ENCODE measurements at places on chromosomes 7 and 10. TPM values are rescaled to one million over a fixed set of nuclear protein-coding genes. Genes with fewer than 3 reads are reported as not detected.

DNA sequence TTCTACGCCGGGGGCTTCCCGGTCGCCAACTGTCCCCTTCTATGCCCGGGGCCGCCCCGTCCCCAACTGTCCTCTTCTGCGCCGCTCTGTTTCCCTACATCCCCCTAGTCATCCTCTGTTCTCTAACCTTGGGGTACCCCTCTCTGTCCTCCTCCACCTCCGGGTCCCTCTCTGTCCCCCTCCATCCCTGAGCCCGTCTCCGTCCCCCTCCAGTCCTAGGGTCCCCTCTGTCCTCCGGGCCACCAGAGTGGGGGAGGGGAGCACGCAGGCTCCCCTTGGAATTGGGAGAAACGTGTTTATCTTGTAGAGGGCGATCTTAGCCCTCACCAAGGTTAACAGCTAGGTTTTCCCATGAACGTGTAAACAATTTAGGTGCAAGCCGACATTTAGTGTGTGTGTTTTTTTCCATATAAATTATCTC lies 852 bp upstream of the KLF6 start:
- H3K36me3 ChIP-seq: peaks cover 6% of the 10 kb centered on the region
- no peaks in the 10 kb centered on the region for H3K4me1 ChIP-seq
- no peaks in the 10 kb centered on the region for H3K27me3 ChIP-seq
- peak overlapping the region; percentile 92 for H3K4me3 ChIP-seq
- no peak for DNase-seq

- no peak for DNase-seq
- H3K36me3 ChIP-seq: no peaks in the 10 kb centered on the region
- H3K4me1 ChIP-seq: no peaks in the 10 kb centered on the region
- H3K27ac ChIP-seq: no peak overlapping the region
- H3K27me3 ChIP-seq: no peaks in the 10 kb centered on the region
These were observed 146.3 kb upstream of the EEPD1 start for GRCh38 chr7:36006636-36007229.

DNA sequence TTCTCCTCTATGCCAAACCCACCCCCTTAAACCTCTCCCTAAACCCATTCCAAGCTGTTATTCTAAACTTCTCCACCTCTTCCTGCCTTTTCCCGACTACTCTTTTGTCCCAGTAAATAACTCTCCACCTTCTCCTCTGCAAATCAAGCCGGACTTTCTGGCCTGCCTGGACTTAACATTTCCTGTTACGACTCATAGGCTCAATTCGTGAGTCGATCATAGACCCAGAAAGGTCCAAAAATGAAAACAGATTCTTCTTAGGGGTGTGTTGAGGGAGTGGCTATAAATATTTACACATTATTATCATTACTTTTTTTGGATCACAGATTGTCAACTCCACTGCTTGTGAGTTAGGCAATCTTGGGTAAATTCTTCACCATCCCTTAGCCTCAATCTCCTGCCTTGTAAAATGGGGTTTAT lies 59.0 kb upstream of the HABP2 start:
- no peaks in the 10 kb centered on the region for H3K27me3 ChIP-seq
- H3K27ac ChIP-seq: peak overlapping the region; percentile 90
- H3K36me3 ChIP-seq: no peaks in the 10 kb centered on the region

DNA sequence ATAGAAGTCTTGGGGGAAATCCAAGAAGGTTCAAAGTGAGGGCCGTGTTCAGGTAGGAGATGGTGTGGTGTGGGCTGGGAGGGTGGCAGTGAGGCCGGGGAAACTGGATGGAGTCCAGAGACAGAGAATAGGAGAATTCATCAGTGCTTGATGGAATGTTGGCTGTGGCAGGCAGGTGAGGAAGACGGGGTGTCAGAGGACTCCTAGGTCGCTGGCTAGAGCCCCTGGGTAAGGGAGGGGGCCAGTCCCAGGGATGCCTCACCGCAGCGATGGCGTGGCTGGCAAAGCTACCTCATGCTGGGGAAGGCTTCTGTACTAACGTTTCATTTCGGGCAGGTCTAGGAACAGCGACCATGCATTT lies 373.0 kb downstream of the RPS24 start:
- H3K27me3 ChIP-seq: no peaks in the 10 kb centered on the region
- H3K36me3 ChIP-seq: no peaks in the 10 kb centered on the region
- no peak overlapping the region for H3K4me3 ChIP-seq
- DNase-seq: no peak

DNA sequence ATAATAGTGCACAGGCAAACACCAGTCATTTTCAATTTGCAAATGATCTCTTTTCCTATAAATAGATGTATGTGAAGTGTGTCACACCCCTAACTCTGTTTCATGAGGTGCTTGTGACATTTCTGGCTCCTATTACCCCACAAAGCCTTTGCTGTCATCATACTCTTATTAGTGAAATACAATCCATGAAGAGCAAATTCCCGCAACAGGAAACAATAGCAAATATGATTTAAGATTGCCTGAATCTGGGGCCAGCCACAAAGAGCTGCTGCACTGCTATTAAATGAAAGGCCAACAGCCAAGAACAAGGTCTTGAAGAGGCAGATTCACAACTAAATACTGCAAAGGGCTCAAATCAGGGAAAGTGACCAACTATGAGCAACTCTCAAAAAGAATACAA lies 96.3 kb upstream of the CAV2 start:
- no peak overlapping the region for H3K27ac ChIP-seq
- no peak for DNase-seq
- H3K27me3 ChIP-seq: no peaks in the 10 kb centered on the region
- no peaks in the 10 kb centered on the region for H3K36me3 ChIP-seq

GRCh38 chr10:31419394-31420063 lies 100.5 kb downstream of the ZEB1 start:
- DNase-seq: no peak
- H3K4me3 ChIP-seq: no peak overlapping the region
- peaks cover 2% of the 10 kb centered on the region for H3K4me1 ChIP-seq
- H3K27me3 ChIP-seq: no peaks in the 10 kb centered on the region
- H3K36me3 ChIP-seq: no peaks in the 10 kb centered on the region
- H3K27ac ChIP-seq: no peak overlapping the region

The MYO1G gene
- 7.2 TPM for total RNA-seq

The SLC26A4 gene
- 2.3 TPM for total RNA-seq

- no peaks in the 10 kb centered on the region for H3K4me1 ChIP-seq
- H3K27me3 ChIP-seq: no peaks in the 10 kb centered on the region
- H3K36me3 ChIP-seq: no peaks in the 10 kb centered on the region
- H3K27ac ChIP-seq: no peak overlapping the region
- no peak overlapping the region for H3K4me3 ChIP-seq
These were observed 231.3 kb upstream of the NPY start for GRCh38 chr7:24052572-24053260.

The ZNHIT1 gene
- 48.7 TPM for total RNA-seq

- no peak overlapping the region for H3K27ac ChIP-seq
- H3K36me3 ChIP-seq: no peaks in the 10 kb centered on the region
- no peaks in the 10 kb centered on the region for H3K27me3 ChIP-seq
- H3K4me3 ChIP-seq: no peak overlapping the region
- no peak for DNase-seq
- no peaks in the 10 kb centered on the region for H3K4me1 ChIP-seq
These were observed 21.5 kb downstream of the C10orf105 start for GRCh38 chr10:71697938-71698709.

The ASAH2 gene
- 5.2 TPM for total RNA-seq

DNA sequence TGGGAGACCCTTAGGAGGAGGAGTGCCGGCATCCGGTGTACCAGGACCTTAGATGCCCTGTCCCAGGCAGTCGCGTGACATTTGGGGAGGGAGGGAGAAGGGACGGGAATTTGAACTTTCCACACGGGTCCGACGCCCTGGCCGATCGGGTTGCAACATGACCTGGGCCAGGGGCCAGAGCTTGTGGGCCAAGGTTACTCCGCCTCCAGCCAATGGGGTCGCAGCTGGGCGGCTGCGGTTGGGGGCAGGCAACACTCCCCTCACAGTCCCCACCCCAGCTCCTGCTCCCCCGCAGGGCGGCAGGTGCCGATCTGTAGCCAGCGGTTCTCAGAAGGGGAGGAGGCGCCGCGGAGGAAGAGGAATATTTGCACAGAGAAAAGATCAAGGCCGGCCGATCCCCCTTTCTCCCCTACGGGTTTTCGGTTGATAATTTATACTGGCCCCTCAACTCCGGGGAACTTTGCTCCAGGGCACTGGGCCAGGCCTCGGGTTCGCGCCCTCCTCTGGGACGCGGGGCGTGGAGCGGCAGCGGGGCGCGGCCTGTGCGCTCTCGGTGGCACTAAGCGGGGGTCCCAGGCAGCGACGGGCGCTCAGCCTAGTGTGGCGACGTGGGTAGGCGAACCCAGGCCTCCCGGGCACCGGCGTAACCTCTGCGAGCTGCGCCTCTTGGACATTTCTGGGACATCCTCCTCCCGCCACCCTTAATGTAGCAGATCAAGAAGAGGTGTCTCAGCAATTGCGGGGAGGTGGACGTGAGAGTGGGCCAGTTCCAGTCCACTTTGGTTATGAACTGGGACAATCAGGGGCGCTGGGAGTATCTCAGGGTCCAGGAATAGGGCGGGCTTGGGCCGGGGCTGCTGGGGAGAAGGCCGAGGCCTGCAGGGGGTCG lies 1.2 kb downstream of the MLXIPL start:
- no peak for DNase-seq
- no peaks in the 10 kb centered on the region for H3K4me1 ChIP-seq
- no peak overlapping the region for H3K27ac ChIP-seq
- no peaks in the 10 kb centered on the region for H3K27me3 ChIP-seq

GRCh38 chr7:94632338-94633013 lies 23.5 kb downstream of the SGCE start:
- H3K36me3 ChIP-seq: no peaks in the 10 kb centered on the region
- no peaks in the 10 kb centered on the region for H3K27me3 ChIP-seq
- no peak overlapping the region for H3K27ac ChIP-seq

DNA sequence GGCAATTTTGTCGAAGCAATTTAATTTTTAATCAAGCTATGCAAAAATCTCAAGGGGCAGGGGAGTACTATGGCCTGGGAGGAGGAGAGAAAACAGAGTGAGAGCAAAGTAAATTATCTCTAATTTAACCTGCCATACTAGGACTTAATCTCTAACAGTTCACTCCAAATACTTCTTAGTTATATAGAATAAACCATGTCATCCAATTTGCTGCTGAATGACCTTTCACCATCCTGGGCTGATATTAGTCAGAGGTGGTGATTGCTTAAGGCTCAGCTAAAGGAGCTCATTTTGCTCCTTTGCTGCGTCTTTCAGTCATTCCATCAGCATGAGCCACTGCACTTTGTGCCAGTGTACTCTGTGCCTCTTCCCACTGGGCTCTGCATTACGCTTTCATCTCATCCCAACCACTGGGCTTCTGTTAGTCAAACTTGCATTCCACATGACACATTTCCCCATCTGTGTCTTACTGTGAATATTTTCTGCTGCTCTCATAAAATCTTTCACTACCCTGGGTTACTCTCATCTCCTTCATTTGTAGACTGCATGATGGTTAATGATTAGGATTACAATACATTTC lies 84.3 kb downstream of the CD36 start:
- H3K27me3 ChIP-seq: no peaks in the 10 kb centered on the region
- no peak overlapping the region for H3K4me3 ChIP-seq
- peak; percentile 78 for DNase-seq
- H3K27ac ChIP-seq: peak overlapping the region; percentile 33
- H3K36me3 ChIP-seq: no peaks in the 10 kb centered on the region

The KCNH2 gene
- 0.65 TPM for total RNA-seq

- H3K27me3 ChIP-seq: no peaks in the 10 kb centered on the region
- peak; percentile 61 for DNase-seq
- H3K4me1 ChIP-seq: peaks cover 6% of the 10 kb centered on the region
- H3K27ac ChIP-seq: no peak overlapping the region
- no peaks in the 10 kb centered on the region for H3K36me3 ChIP-seq
These were observed 89.2 kb downstream of the RBM20 start for GRCh38 chr10:110733218-110733952.

DNA sequence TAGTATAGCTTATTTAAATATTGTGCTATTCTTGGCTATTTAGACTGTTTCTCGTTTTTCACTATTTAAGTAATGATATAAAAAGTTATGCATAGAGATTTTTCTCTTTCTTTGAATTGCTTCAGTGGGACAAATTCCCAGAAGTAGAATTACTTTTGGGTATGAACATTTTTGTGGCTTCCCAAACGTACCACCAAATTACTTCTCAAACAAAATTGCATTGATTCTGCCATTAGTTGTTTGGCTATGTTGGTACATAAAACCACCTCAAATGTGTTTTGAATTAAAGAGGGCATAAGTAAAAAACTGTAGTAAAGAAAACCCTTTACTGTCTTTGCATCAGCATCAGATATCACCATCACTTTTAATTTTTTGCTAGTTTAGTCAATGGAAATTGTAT lies 31.0 kb downstream of the AKR1B1 start:
- H3K4me3 ChIP-seq: no peak overlapping the region
- H3K27me3 ChIP-seq: no peaks in the 10 kb centered on the region
- H3K27ac ChIP-seq: no peak overlapping the region
- no peak for DNase-seq
- no peaks in the 10 kb centered on the region for H3K36me3 ChIP-seq
- no peaks in the 10 kb centered on the region for H3K4me1 ChIP-seq

DNA sequence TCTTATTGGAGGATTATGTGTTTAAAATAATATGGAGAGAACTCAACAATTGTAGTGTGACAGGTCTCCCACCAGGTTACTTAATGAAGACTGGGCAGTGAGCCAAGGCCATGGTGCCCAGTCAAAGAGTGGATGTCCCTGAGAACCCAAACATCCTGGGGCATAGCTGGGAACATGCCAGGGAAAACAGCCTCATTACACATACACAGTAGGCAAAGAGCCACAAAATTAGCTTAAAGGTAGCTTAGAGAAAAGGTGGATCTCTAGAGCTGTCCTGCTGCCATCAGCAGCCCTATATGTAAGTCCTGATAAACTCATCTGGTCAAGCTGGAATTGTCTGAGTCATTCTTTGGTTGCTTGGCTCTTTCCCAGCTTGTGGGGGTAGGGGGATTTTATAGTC lies 287.8 kb downstream of the PHF14 start:
- no peak overlapping the region for H3K27ac ChIP-seq
- H3K4me3 ChIP-seq: no peak overlapping the region
- H3K4me1 ChIP-seq: no peaks in the 10 kb centered on the region
- no peak for DNase-seq

The EN2 gene
- not detected for total RNA-seq

DNA sequence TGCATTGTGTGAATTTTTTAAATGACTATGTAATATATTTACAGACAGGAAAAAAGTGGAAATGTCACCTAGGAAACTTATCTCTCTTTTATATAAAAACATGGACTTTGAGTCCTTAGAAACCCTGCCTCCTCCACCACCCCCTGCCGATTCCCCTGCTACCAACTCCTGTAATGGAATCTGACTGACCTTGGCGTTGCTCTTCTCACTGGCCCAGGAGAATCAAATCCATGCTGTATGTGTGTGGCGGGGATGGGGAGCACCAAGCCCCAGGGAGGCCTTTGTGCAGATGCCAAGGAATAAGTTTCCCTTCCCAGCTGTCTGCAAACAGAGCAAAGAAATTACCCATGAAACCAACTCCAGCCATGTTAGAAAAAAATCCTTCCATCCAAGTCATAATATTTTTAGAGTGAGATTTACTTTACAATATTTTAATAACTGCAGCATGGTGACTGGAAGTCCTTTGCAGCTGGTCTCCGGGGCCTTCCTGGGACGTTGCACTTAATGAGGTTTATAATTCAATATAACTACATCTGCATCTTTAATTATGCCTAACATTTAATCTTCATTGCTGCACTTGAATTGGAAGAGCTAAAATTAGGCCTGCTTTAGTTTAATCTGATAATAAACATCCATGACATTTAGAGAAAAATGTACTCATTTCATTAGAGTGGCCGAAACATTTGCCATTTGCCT lies 111.4 kb upstream of the CACUL1 start:
- no peaks in the 10 kb centered on the region for H3K27me3 ChIP-seq
- no peaks in the 10 kb centered on the region for H3K36me3 ChIP-seq
- H3K4me1 ChIP-seq: peaks cover 3% of the 10 kb centered on the region
- no peak overlapping the region for H3K4me3 ChIP-seq
- DNase-seq: no peak

- DNase-seq: no peak
- no peaks in the 10 kb centered on the region for H3K4me1 ChIP-seq
- peak overlapping the region; percentile 33 for H3K4me3 ChIP-seq
- no peaks in the 10 kb centered on the region for H3K27me3 ChIP-seq
These were observed 443 bp downstream of the RNF32 start for GRCh38 chr7:156640949-156641485.
